ENCODE measurements at places on chromosomes 3 and 15.

GRCh38 chr3:141594357-141594756 is 107.5 kb downstream of the RASA2 start:
- DNase-seq: no peak

GRCh38 chr15:64883100-64883581 is 28.6 kb upstream of the ANKDD1A start:
- DNase-seq: no peak

- no peak for DNase-seq
Measured at GRCh38 chr15:84037301-84037700, 198.3 kb upstream of the GOLGA6L4 start.

DNA sequence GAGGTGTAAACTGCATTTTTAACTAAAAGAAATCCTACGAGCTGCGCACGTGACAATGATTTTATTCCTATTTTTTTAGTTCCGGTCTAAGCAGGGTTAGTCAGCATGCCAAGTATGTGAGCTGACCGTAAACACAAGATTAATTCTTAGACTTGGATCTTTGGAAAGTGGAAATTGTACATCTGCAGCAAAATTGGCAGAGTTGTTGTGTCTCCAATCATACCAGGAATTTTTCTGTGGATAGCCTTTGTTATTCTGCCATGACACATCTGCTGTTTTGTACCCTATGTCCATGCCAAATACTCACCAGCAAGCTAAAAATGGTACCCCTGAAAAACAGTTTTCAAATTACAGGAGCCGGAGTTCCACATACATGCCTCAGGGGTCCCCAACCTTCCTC is 562.5 kb downstream of the UNC13C start:
- DNase-seq: no peak

DNA sequence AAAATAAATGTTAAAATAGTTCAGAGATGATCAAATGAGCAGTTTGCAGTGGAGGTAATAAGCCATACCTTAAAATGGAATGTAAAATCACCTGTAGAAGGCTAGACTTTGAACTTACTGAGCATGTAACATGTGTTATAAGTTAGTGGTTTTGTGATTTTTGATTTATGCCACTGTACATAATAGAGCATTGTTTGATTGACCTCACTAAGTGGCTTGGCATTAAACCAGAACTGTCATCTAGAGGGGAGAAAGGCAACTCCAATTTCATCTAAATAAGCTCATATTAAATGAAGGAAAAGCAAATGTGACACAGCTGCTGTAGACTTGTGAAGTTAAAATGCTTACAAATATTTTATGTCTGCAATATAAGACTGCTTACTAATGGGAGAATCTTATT is 387.9 kb downstream of the ZIC1 start:
- DNase-seq: no peak

GRCh38 chr3:49133226-49133951 is 539 bp upstream of the LAMB2 start:
- no peak for DNase-seq

GRCh38 chr15:43775411-43775965 is 1.3 kb downstream of the ELL3 start:
- DNase-seq: no peak

- DNase-seq: no peak
Measured at GRCh38 chr15:99729920-99730319, 3.3 kb downstream of the LYSMD4 start.

GRCh38 chr15:87099916-87100315 is 1020.2 kb downstream of the AGBL1 start:
- no peak for DNase-seq

DNA sequence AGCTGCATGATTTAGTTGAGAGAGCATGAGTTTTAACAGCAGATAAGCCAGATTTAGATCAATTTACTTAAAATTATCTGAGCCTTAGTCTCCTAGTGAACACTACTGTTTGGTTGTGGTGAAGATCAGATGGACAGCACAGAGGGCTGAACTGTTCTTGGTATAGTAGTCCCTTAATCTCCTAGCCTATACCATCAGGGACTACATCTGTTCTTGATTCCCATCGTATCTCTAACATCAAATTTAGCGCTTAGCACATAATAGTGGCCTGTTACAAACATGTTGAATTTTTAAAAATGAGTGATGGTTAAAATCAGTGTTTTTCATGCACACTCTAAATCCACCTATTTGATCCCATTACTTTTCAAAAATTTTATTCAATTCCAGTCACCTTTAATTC is 507.7 kb downstream of the GRM7 start:
- no peak for DNase-seq

DNA sequence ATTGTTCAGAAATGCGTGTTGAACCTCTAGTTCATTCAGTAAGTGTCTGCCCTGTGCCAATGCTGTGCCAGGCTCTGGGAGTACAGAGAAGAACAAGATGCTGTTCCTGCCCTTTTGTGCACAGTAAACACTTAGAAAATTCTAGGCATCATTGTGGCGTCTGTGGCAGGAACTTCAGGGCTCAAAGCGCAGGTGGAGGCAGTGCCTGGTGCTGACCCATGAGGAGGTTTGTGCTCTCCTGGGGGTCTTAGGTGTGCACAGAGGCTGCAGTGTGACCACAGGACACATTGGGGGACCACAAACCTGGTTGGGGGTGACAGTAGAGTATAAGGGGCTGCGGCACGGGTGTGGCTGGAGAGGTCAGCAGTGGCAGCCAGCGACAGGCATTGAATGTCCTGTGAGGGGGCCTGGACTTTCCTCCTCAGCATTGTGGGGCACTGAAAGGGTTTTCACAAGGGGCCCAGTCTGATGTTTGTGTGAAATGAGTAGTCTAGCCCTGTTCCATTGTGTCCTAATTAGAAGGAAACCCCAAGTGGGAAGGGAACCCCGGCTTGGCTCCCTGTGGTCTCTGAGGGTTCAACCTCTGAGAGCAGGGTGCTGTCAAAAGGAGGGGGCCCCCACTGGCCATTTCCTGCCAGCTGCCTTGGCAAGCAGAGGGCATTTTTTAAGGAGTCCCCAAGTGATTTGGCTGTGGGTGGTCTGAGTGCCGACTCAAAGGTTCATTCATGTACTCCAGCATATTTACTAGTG is 20.9 kb downstream of the MRAS start:
- DNase-seq: no peak

- no peak for DNase-seq
Measured at GRCh38 chr15:86555939-86556338, 476.3 kb downstream of the AGBL1 start.

DNA sequence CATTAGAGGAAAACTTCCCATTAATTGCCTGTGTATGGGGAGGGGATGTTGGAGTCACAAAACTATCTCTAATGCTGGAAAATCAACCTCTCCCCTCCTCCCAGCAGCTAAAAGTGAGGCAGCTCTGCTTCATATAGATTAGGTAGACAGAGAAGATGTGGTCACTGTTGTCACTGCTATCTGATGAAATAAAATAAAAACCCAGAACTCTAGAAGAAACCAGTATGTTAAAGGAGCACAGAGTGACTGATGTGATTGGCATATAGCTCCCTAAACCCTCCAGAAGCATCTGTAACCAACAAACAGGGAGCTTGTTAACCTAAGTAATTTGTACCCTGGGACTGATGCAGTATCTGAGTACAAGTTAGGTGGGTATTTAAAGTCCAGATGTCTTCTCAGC is 211.9 kb upstream of the TRIM42 start:
- no peak for DNase-seq

GRCh38 chr3:156985711-156986110 is 159.6 kb downstream of the LEKR1 start:
- DNase-seq: no peak

DNA sequence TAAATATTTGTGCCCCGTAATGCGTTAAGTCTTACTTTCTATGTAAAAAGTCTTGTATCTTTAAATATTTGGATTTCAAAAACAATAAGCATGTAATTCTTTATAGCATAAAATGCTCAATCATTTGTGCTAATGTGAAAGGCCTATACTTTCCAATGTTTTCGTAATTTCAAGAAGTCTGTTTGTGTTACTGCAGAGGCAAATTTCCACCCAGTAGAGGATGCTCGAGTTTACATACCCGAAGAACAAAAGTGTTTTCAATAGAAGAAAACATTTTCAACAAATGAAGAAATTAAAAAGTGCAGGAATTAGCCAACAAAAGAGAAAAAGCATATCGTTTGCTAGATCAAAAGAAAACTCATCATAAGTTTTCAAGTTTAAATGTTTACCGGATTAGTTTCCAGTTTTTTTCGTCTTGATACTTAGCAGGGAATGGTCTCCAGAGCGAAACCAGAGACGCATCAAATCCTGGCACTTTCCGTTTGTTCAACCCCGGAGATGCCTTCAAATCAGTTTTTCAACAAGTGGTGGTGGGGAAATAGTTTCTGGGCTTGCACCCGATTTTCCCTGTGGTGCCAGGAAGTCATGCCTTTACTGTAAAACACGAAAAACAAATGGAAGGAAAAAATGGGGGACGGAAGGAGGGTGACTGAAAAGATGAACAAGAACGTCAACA is 1.0 kb downstream of the CGGBP1 start:
- DNase-seq: no peak

- DNase-seq: no peak
Measured at GRCh38 chr15:33963831-33964664, 4.2 kb upstream of the CHRM5 start.

- DNase-seq: no peak
Measured at GRCh38 chr3:154175041-154175440, 53.9 kb downstream of the ARHGEF26 start.

DNA sequence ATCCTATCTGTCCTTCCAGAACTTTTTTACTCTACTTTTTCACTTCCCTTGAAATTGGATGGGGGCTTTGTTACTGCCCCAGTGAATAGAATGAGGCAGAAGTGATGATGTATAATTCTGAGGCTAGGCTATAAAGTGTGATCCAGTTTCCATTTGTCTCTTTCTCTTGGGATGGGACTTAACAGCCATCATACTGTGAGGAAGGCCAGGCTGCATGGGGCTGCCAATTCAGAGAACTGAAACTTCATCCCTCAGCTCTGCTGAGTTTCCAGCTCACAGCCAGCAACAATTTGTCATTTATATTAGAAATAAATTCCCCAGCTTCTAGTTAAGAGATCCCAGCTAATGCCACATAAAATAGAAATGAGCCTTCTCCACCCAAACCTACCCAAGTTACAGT is 504.0 kb upstream of the TGFBR2 start:
- no peak for DNase-seq

DNA sequence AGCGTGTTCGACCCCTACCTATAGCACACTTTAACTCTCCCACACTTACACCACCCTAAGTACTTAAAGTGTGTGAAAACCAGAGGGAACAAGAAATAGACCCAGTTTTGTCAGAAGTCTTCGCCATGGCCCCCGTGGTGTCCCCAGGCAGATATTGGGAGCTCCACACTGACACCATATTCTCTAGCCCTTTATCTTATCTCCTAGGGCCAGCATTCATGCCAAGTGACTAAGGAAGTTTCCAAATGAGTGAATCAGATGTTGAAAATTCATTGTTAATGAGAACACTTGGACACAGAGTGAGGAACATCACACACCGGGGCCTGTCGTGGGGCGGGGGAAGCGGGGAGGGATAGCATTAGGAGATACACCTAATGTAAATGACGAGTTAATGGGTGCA is 31.8 kb downstream of the P3H2 start:
- no peak for DNase-seq

GRCh38 chr15:28017423-28017924 is 81.6 kb downstream of the OCA2 start:
- DNase-seq: no peak

DNA sequence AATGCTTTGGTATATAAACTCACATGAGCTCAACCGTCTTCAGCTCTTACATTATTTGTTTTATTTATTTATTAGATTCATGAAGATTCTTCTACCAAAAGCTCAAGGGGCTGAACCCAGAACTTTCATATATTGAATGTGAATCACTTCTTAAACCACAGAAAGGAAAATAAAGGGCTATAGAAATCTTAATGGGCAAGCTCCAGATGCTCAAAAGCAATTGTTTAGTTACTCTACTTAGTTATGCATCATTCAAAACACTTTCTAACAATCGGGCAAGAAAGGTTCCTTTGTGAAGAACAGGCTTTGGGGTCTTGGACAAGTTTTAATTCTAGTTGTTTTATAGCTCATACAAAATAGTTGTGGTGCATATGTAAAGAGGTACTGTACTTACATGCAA is 380.2 kb downstream of the TIGIT start:
- DNase-seq: no peak

DNA sequence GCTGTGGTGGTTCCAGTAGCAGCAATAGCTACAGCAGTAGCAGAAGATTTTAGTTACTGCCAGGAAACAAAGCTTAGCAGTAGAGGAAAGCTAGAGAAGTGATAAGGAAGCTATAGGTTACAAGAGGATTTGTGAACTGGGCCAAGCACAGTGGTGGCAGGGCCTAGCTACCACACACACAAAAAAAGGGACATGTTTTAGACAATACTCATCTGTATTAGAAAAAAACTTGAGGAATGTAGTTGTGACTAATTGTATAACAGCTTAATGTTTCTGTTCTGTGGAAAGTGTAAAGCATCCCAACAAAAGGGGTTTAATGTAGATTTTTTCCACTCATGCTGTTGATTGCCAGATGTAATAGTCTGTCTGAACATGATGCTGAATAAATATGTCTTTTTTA is 29.9 kb upstream of the PFN2 start:
- no peak for DNase-seq

GRCh38 chr3:13274125-13274524 is 146.0 kb downstream of the NUP210 start:
- DNase-seq: no peak

GRCh38 chr15:69941706-69942495 is 155.8 kb downstream of the TLE3 start:
- no peak for DNase-seq

DNA sequence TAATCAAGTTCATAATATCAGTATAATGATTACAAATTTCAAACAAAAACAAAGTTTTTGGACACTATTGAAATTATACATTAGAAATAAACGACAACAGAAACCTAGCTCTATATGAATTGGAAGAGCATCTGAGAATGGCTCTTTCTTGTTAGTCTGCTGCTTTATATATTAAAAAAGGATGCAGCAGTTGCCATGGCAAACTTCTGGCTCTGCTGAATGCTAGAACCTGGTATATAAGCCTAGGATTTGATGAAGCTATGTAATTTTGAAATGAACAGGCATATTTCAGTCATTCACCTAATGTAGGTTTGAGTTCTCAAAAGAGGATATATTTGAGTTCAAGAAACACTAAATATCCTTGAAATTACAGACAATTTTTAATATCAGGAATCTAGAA is 252.7 kb upstream of the KCNMB2 start:
- no peak for DNase-seq

GRCh38 chr3:126659915-126660886 is 5.3 kb upstream of the TXNRD3 start:
- no peak for DNase-seq

GRCh38 chr3:171038342-171038741 is 11.8 kb upstream of the SLC2A2 start:
- no peak for DNase-seq

DNA sequence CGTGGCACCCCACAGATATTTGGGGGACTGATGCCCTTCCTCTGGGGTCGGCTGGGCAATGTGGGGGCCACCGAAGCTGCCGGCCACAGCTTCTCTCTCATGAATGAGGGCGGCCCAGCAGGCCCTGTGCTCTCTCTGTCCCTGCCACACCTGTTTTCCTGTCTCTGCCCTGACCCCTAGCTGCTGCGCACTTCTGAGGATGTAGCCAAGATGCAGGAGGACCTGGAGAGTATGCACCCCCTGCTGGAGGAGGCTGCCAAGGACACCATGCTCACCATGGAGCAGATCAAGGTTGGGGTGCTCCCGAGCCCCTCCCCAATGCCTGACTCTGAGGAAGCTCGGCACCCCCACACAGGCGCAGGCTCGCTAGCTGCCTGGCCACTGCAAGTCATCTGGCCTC is 59.7 kb downstream of the SEMA3G start:
- no peak for DNase-seq

Measured in naive thymus-derived CD4-positive, alpha-beta T cell (primary cell).